ENCODE measurements at places on chromosomes 7 and 10.

GRCh38 chr7:6476596-6477317, 29.0 kb upstream of the DAGLB start:
- no peak for DNase-seq

DNA sequence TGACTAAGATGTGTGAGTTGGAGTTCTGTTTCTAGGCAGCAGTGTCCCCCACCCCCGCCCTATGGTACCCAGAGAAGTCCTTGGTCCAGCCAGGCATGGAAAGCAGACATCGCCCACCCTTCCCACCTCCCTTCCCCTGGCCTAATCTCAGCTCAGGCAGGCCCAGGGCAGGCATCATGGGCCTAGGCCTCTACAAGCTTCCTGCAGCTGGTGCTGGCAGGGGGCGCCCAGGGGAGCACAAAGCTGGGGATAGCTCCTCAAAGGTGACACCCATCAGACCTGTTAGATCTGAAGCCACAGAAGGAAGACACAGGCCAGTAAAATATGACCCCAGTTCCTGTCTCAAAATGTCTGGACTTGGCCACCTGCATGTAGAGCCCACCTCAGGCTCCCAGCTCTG, 18.9 kb upstream of the UNC5B start:
- no peak for DNase-seq

DNA sequence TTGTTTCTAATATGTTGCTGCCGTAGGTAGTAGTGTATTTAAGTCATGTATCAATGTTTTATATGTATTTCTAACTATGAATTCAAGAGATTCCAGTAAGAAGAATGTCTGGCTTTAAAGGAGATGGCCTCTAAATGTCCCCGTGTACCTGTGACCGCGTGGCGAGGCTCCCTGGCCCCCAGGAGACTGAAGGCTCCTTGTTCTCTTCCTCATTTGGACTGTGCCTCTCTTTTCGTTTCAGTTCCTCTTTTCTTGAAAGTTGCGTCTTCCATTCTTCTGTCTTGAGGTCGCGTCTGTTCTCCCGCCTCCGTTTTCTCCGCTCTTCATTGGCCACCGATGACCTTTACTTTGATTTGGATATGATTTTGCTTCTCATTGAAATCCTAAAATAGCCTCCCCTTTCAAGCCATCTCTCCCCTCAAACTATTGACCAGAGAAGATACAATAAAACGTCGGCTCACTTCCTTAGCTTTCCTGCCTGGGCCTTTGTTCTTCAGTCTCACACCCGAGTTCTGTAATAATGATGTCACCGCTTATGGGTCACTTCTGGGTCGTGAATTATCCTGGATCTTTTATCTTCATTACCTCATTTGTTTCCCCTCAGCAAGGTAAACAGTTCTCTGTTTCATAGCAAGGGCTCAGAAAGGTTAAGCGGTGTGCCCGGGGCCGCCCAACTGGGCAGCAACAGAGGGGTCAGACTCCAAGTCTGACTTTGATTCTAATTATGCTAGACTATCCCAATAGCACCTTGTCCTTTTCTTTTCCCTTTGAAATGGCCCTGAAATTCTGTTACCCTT, 28.7 kb downstream of the WIPI2 start:
- no peak for DNase-seq

- DNase-seq: no peak
Measured at GRCh38 chr7:97357459-97357858, 240.0 kb downstream of the SDHAF3 start.

DNA sequence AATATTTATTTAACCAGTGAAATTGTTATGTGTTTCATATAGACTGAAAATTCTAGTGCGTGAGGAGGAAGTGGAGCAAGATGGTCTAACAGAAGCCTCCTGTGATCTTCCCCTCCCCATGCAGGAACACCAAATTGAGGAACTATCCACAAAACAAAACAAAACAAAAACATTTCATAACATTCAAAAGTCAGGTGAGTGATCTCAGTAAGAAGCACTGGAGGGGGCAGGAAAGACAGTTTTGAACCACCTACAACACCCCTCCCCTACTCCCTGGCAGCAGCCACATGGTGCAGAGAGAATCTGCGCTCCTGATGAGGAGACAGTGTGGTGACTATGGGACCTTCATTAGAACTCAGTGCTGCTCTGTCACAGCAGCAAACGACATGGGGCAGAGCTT, 221.9 kb upstream of the SEMA3C start:
- no peak for DNase-seq

DNA sequence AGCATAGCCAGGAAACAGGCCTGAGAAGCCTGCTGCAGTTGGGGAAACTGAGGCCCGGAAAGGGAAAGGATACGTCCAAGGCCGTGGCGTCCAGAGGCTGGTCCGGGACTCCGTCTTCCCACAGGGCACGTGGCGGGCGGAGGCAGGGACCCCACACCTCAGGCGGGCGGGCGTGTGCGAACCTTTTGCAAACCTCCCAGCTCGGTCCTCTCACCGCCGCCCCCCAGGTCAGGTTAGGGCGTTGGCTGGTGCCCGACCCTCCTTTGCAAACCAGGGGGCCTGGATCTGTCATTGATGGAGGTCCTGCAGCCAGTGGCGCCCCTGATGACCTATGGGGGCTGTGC, 19.3 kb downstream of the FAM20C start:
- no peak for DNase-seq

DNA sequence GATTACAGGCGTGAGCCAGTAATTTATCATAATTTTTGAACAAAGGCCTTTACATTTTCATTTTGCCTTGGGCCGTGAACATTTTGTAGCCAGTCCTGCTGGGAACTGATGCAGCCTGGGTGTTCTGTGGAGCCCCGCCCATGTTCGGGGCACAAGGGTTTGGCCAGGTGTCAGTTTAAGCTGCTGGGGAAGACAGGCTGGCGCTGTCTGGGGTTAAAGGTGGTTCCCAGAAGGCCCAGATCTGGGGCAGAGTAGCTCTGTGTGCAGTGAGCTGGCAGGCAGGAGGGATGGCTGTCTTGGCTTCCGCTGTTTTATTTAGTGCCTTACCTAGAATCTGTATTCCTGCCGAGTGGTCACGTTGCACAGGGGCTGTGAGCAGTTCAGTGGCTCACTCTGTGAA, 50.2 kb downstream of the DOCK1 start:
- DNase-seq: no peak

- DNase-seq: no peak
Measured at GRCh38 chr10:11142777-11143176, 125.1 kb downstream of the CELF2 start.

DNA sequence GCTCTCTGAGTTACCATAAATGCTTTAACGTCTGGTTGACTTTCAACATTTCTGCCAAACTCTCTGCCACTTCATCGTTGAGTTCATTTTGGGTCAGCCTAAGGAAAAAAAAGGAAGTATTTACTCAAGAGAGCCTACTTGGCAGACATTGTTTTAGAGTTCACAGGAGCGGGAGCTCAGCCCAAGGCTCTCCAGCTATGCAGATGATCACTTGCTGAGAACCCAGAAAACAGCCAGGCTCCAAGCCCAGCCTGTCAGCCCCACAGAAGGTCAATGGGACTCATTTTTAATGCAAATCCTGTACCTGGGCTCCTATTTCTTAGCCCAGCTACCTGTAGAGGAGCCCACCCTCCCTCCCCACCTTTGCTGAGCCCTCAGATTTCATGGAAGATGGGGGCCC, 45.5 kb downstream of the NOD1 start:
- DNase-seq: no peak

- no peak for DNase-seq
Measured at GRCh38 chr10:74623786-74624185, 202.6 kb upstream of the KAT6B start.

DNA sequence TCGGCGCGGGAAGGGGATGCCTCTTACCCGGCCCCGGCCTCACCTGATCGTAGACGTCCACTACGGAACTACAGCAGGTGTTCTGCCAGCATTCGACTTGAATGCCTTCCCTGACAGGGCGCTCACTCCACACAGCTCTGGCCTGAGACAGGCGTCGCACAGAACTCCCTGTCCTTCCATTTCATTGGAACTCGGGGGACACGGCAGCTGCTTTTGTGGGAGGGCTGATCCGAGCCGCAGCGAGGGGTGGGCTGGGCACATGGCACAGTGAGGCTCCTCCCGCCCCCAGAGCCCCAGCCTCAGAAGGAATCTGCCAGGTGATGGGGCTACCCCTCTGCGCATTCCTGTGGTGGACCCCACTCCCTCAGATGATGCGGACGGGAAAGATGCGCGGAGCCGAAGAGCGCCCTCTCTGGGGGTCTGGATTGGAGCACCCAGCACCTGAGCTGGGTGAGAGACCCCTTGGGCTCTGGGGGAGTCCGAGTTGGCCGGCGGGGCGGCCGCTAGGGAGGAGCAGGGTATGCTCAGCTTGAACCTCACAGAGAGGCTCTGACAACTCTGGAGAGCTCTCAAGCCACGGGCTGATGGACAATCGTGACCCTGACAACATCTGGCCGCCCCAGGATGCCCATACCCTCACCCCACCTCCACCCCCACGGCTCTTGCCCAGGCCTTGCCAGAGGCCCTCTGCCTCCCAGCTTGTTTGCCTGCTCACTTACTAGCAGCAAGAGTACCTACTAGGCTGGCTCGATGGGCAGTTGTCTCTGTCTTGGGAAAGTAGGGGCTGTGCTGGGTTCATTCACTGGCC, 36.6 kb downstream of the RASGEF1A start:
- no peak for DNase-seq

- DNase-seq: no peak
Measured at GRCh38 chr7:123230603-123231002, 30.8 kb upstream of the SLC13A1 start.

DNA sequence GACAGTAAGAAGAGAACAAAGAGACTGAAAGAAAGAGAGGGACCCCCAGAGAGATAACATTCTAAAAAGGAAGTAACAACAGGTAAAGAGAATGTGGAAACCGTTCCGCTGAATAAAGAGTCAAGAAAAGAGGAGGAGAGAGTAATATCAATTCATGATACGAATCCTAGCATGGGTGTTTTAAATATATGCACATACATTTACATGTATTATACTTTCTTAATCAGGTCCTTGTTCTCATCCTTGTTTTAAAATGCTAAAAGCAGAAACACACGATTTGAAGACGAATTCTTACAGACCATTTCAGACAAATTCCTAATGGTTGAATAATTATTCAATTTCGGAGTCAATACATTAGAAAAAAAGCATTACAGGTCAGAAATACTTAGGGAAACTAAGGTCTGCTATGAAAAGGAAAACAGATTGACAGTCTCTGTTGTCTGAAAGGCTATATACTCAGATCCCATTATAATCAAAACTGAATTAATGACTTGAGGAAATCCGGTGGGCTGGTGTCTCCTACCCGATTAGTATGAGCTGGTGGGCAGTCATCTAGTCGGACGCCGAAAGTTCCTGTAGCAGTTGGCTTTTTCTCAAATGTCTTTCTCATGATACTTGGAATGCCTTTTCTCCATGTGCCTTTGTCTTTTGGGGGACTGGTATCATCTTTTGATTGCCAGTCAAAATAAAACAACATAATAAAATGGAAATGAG, 127.3 kb downstream of the ARHGAP21 start:
- no peak for DNase-seq

GRCh38 chr7:114823290-114823689, 98.6 kb upstream of the MDFIC start:
- DNase-seq: no peak

- no peak for DNase-seq
Measured at GRCh38 chr7:155874411-155874810, 62.1 kb upstream of the SHH start.

DNA sequence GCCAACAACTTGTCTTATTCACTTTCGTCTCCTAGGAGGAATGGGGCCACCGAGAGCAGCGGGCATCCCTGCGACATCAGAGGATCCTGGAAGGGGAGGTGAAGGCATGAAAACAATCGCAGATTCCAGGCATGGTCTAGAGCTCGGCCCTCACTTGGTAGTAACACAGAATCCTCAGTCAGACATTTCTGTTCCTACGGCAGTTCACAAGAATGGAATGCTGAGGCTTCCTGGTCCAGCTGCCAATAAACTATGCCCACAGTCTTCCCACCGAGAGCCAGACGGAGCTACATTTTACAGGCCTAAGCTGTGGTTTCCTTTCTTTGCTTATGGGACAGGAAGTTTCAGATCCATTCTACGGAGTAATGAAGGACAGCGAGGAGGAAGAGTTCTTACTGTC, 75.8 kb downstream of the OR13A1 start:
- no peak for DNase-seq

DNA sequence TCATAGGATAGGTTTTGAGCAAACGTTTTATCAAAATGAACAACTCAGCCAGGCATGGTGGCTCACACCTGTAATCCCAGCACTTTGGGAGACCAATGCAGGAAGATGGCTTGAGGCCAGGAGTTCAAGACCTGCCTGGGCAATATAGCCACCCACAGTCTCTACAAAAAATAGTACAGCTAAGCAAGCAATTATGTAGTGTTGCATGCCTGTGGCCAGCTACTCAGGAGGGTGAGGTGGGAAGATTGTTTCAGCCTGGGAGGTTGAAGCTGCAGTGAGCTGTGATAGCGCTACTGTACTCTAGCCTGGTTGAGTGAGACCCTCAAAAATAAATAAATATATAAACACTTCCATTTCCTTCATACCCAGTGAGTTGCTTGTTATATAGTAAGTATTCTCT, 67.1 kb downstream of the LSMEM1 start:
- DNase-seq: no peak

GRCh38 chr7:134640842-134641715, 5.6 kb upstream of the BPGM start:
- DNase-seq: peak; percentile 59

GRCh38 chr10:97570789-97571471, 1.6 kb upstream of the ANKRD2 start:
- DNase-seq: no peak

GRCh38 chr7:146355216-146355615, 238.6 kb downstream of the CNTNAP2 start:
- no peak for DNase-seq

DNA sequence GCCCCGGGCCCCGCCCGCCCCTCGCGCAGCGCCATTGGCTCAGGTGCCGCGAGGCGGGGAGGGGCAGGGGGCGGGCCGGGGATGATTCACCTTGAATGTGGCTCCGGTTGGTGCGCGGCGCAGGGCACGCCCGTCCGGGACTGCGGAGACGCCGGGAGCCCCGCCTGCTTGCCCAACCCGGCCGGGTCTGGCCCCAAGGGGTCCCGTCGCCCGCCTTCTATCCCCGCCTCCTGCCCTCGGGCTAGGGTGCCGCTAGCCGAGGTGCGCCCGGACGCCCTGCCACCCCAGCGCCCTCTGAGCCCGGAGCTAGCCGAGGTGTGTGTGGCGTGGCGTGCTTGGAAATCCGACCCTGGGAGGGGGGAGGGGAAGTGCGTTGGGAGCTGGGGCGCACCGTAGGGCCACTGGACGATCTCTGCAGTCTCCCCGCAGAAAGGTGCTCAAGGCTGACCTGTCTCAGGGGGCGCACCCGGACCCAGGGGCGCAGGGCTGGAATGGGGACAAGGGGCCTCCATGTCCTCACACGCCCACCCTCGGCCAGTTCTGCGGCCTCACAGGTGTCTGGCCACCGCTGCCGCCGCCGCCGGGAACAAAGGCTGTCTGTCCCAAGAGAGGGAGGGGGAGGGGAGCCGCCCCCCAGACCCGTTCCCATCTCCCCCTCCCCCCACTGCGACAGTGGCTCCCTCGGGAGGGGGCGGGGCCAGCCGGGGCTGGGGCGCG, 168.9 kb downstream of the NRF1 start:
- DNase-seq: peak; percentile 54

- no peak for DNase-seq
Measured at GRCh38 chr7:232410-233248, 40.3 kb downstream of the FAM20C start.

GRCh38 chr10:7457478-7458316, 46.9 kb upstream of the SFMBT2 start:
- DNase-seq: no peak

- no peak for DNase-seq
Measured at GRCh38 chr10:88243836-88244730, 339.0 kb downstream of the RNLS start.

GRCh38 chr7:27100694-27101170, 1.8 kb downstream of the HOXA2 start:
- no peak for DNase-seq

GRCh38 chr7:110356438-110356837, 734.5 kb upstream of the LRRN3 start:
- no peak for DNase-seq
